ENCODE measurements at places on chromosomes 4 and X.

DNA sequence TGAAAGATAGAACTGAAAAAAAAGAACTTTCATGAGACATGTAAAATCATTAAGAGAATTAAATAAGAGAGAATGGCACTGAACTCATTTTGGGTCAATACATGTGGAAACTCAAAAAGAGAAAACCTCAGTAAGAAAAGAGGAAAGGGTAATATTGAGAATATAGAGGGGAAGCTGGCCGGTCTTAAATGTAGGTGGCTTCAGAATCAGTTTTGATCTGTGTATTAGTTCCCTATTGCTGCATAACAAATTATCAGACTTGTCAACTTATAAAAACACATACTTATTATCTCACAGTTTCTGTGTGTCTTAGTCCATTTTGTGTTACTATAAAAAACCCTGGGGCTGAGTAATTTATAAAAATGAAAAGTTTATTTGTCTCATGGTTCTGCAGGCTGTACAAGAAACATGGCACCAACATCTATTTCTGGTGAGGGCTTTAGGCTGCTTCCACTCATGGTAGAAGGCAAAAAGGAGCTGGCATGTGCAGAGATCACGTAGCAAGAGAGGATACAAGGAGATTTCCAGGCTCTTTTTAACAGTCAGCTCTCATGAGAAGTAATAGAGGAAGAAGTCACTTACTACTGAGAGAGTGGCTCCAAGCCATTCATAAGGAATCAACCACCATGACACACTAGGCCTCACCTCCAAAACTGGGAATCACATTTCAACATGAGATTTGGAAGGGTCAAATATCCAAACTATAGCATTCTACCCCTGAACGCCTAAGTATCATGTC, 29.6 kb downstream of the SATL1 start:
- no peak for DNase-seq

DNA sequence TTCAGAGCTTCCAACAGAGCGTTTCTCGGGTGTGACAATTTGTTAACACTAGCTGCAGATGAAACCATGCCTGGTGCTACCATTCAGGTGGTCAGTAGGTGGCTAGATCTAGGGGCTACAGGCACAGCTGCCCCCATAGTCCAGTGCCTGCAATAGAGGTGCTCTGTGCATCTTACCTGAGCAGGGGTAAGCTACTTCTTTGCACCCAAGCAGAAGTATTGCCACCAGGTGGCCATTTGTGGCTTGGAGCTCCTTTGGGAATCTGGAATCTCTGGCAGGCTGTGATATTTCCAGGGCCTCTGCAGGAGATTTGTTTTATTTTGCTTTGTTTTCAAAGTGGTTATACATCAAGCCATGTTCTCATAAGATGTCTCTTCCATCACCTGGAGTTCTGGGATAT, 170.7 kb upstream of the PUDP start:
- DNase-seq = no peak

GRCh38 chr4:140937866-140938265, 181.7 kb upstream of the TBC1D9 start:
- no peak for DNase-seq

- no peak for DNase-seq
These were observed 747.6 kb downstream of the PCDH7 start for GRCh38 chr4:31467781-31468180.

DNA sequence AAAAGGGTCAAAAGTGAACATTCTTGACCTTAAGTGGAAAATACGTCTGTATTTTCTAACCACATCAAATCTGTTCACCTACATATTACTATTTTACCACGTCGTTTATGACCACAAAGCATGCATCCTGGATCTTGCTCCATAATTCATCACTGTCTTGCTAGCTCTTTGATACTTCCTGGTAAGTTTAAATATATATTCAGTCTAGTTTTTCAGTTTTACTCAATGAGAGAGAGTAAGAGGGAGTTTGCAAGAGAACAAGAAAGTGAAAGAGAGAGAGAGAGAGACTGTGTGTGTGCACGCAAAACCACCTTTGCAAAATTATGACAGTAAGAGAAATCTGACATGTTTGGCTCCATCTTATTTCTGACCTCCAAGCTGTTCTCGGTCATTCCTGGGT, 173.7 kb upstream of the GALNTL6 start:
- DNase-seq = no peak

- no peak for DNase-seq
These were observed 575 bp downstream of the MAP7D2 start for GRCh38 chrX:20116087-20116576.

DNA sequence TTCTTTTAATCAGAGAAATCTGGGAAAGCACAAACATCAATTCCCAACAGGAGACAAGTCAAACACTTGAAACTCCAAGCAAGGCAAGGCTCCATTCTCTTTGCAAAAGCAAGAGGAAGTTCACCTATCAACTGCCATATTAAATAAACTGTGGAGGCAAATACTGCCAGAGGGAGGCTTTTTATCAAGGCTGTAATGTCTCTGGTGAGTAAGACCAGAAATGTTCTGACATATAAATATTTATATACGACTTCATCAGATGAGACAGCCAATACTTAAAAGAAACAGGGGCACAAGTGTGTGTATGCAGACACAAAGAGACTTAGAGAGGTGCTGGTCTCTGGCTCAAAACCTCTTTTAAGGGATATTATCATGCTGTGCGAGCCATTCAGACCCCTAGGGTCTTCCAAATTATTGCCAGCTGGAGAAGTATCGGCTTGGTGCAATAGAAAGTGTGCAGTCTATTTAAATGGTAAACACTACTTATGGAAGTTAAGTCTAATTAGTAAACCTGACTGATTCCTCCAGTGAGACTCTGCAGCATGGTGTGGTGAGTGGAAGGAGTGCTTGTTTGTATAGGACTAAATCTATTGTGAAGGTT, 24.4 kb downstream of the DCX start:
- no peak for DNase-seq

DNA sequence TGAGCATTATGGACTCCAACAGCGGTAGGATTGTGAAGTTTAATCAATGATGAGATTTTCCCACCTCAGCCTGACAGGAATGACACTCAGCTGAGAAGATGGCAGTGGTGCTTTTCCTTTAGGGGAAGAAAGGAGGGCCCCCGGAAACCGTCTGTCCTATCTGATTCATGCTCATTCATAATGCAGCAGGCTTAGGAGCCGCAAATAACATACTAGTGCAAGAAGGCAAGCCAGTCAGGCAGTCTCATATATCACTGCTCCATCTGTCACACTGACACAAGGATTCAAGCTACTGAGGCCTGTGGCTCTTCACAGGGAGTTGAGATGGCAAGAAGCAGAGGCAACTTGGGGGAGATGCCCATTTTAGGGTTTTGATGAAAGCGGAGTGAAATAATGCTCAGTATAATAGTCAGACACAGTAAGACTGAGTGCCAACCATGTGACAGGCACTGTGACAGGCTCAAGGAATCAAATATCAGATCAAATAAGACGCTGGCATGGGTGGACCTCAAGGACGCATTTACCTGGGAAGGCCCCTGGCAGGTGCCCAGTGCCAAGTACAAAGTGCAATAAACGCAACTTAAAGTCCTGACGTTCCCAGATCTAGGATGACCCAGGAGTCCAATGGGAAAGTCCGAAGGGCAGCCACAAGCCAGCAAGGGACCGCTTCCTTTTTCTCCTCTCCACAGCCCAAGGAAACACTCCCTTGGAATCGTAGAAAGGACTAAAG, 63.4 kb downstream of the FHDC1 start:
- DNase-seq = no peak

DNA sequence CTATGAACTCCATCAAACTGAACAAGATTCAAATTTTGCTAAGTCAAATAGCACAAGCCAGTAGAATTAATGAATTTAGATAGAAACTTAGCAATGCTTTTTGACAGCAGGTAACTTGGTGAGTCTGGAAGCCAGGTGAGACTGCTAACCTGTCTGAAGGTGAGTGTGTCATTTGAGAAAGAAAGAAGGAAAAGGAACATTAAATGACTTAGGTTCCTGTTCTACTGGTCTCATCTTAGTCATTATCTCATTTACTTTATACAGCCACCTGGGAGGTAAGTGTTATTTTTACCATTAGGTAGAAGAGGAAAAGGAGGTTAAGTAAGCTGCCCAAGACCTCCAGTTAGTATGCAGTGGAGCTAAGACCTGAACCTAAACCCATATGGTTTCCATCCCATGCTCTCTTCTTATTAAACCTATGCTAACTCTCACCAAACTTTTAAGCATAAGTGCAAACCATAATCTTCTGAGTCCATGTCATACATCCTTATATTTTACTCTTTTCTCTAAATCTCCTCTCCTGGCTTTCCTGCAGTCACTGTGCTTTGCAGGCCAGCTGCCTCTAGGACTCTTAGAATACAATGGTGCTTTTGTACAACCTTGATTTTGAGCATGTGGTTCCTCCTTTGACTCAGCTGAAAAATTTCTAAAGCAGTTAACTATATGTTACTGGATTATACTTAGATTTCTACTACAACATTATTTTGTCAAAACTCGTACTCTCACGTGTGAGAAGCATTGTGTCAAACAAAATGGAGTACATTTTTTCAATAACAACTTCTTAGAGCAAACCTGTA, 68.5 kb downstream of the ATP10D start:
- no peak for DNase-seq

DNA sequence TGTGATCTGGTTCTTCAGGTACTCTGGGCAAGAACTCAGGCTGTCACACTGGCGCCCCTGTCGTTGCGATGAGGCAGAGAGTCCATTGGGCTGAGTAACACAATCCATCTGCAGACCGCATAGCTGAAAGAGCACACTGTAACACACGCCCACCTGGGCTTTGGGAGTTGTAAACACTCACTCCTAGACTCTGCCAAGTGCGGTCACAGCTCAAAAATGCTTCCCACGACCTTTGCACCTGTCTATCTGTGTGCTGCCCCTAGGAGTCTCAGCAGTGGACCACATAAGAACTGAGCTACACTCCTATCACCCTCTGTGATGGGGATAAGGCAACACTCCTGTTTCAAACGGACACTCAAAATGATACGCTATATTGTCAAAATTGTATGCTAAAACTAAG, 2028.3 kb downstream of the PCDH7 start:
- DNase-seq = no peak

- no peak for DNase-seq
These were observed 42.5 kb upstream of the C1GALT1C1 start for GRCh38 chrX:120672389-120672788.

- DNase-seq = no peak
These were observed 1.1 kb downstream of the TIMP1 start for GRCh38 chrX:47583240-47583861.

GRCh38 chrX:103513476-103514108, 5.7 kb downstream of the RAB40A start:
- DNase-seq = no peak

GRCh38 chr4:144645631-144646522, at the start of gene HHIP:
Gene HHIP, plus strand, starts transcription at chr4:144646156. Its CDS starts 520 bp downstream, at chr4:144646676.
- no peak for DNase-seq

GRCh38 chrX:150159537-150159936, 203.6 kb upstream of the MAMLD1 start:
- DNase-seq = no peak

- no peak for DNase-seq
These were observed 56.9 kb upstream of the CBR4 start for GRCh38 chr4:169066934-169067333.

DNA sequence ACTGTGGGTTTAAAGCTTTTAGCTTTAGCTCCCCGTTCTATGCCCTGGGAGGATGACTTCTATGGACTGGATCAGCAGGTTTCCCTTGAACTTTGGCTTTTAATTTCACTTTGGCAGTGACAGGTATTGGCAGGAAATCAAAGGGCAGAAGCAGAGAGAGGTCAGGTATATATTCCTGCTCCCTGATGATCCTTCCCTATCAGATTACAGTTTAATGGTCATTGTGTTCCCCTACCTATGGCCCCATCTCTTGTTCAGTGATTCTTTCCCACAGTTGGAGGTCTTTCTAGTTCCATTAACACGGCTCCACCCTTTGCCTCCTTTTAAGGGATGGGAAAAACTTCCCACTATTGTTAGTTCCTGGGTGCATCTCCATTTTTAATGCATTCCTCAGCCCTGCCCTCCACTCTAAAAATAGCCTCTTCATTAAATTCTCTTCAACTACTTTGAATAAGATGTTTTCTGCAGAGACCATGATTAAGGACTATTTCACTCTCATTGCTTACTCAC, 107.8 kb upstream of the TMEM47 start:
- DNase-seq = no peak

- DNase-seq = no peak
These were observed 49.2 kb upstream of the HDAC8 start for GRCh38 chrX:72621625-72622485.

- no peak for DNase-seq
These were observed 55.4 kb downstream of the HUWE1 start for GRCh38 chrX:53631156-53631555.

DNA sequence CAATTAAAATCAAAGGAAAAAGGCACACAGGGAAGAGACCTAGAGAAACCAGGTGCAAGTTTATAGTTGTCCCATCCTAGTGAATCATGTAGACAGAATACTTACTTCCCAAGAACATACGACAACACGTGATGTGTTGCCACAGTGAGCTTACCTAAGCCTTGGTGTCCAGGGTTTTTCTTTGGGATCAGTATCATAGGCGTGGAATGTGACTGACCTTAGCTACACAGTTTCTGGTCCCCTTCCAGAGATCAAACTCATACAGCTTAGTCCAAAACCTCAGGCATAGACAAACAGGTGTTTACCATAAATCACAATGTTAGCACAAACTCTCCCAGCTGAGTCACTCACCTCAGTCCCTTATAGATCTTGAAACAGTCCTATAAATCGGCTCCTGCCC, 17.7 kb downstream of the SLC25A31 start:
- no peak for DNase-seq

DNA sequence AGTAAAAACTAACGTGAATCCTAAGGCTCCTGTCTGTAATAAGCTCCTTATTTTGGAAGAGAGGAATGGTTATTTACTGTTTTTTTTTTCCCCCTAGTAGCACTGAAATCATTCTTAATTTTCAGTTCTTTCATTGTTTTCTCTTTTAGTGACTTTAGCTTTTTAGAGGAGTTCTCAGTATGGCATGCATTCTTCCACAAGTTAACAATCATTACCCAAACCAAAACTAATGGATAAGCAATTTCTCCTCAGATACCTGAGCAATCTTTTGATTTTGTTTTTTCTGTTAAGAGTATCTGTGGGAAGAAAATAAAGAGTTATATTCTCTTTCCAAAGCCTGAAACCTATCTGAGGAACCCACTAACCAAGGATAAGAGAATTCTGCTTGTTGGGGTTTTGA, 16.7 kb upstream of the PPA2 start:
- DNase-seq = no peak

GRCh38 chr4:140308366-140309123, 64.9 kb upstream of the SCOC start:
- DNase-seq = no peak

GRCh38 chr4:112759313-112759712, 122.4 kb downstream of the LARP7 start:
- no peak for DNase-seq

Measured in stimulated activated CD4-positive, alpha-beta T cell treated with anti-CD3 and anti-CD28 coated beads, Interleukin-15, amount 100 ng/mL, for 1 hour (primary cell).